Placental epithelial cell (primary cell): ENCODE measurements at places on chromosomes 12 and 14. TPM values are rescaled to one million over a fixed set of nuclear protein-coding genes. Genes with fewer than 3 reads are reported as not detected.

The MYL2 gene
- not detected in 2 replicates for total RNA-seq

The PTPN21 gene
- 33.8 and 42.7 TPM in 2 replicates for total RNA-seq

The CNIH1 gene
- 29.1 and 162 TPM in 2 replicates for total RNA-seq

The KRT75 gene
- total RNA-seq = not detected in 2 replicates

The MYF6 gene
- total RNA-seq = not detected in 2 replicates

The NR1H4 gene
- not detected in 2 replicates for total RNA-seq

The FOXM1 gene
- 3.5 and 8.9 TPM in 2 replicates for total RNA-seq

The NRXN3 gene
- 27.1 and 27.2 TPM in 2 replicates for total RNA-seq

The RASSF8 gene
- total RNA-seq = 16.2 and 22.8 TPM in 2 replicates

The CIROP gene
- total RNA-seq = not detected in 2 replicates

The TAC3 gene
- not detected in 2 replicates for total RNA-seq

The DPF3 gene
- total RNA-seq = 0.11 TPM in 1 of 2 replicates, not detected in the other

The ADAM20 gene
- 1.5 and 3.9 TPM in 2 replicates for total RNA-seq

The KCNJ8 gene
- total RNA-seq = not detected in 2 replicates

The TAS2R7 gene
- 0.39 TPM in 1 of 2 replicates, not detected in the other for total RNA-seq

The PRB2 gene
- total RNA-seq = not detected in 2 replicates

The GPRC5D gene
- total RNA-seq = 0.22 TPM in 1 of 2 replicates, not detected in the other

The SPIC gene
- total RNA-seq = not detected in 2 replicates

The TMEM260 gene
- 16.5 and 17.0 TPM in 2 replicates for total RNA-seq

The TCL1B gene
- not detected in 2 replicates for total RNA-seq

The SSPN gene
- total RNA-seq = 2.4 and 3.9 TPM in 2 replicates

The KRT6C gene
- total RNA-seq = 6.3 and 9.3 TPM in 2 replicates

The CCDC38 gene
- total RNA-seq = under 0.01 and 0.11 TPM in 2 replicates

The TECPR2 gene
- 19.6 and 23.0 TPM in 2 replicates for total RNA-seq

The NDUFA12 gene
- total RNA-seq = 60.1 and 127 TPM in 2 replicates

The ITGB7 gene
- not detected in 2 replicates for total RNA-seq

The STAC3 gene
- total RNA-seq = 0.39 TPM in 1 of 2 replicates, not detected in the other
